ENCODE measurements at places on chromosomes 1 and 21. TPM values are rescaled to one million over a fixed set of nuclear protein-coding genes. Genes with fewer than 3 reads are reported as not detected.

DNA sequence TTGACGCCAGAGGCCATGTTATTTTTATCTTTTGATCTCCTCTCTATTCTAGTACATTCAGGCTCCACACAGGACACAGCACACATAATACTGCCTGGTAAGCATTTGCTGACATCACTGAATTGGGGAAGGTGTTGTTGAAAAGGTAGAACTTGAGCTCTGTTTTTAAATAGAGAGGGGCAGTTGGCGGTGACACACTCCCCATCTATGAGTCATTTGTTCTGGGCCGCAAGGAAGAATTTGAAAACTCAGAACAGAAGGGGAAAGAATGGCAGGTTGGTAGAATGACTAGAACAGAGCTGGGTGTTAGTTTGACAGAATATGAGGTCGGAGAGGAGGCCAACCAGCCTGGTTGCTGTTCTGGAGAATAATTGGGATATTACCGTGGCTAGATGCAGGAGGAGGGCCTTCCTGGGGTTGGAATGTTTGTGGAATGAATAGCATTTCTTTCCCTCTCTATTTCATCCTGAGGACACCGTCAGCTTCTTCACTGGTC, 52.1 kb upstream of the ERRFI1 start:
- DNase-seq, result no peak

DNA sequence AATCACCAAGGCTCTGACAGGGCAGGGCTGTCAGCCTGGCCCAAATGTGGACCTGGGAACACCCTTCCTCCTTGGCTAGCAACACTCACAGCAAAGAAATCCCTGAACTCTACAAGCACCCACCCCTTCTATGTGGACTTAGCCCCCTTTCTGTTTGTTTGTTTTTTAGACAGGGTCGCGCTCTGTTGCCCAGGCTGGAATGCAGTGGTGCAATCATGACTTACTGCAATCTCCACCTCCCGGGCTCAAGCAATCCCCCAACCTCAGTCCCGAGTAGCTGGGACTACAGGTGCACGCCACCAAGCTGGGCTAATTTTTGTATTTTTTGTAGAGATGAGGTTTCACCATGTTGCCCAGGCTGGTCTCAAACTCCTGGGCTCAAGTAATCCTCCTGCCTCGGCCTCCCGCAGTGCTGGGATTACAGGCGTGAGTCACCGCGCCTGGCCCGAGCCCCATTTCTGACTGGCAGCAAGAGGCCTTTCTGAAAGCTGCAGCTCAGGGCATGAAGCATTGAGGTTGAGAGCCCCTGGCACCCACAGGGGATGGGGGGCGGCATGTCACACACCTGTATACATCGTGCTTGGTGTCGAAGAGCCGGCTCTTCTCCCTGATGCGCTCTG, 16.2 kb downstream of the RIPK4 start:
- no peak for DNase-seq

DNA sequence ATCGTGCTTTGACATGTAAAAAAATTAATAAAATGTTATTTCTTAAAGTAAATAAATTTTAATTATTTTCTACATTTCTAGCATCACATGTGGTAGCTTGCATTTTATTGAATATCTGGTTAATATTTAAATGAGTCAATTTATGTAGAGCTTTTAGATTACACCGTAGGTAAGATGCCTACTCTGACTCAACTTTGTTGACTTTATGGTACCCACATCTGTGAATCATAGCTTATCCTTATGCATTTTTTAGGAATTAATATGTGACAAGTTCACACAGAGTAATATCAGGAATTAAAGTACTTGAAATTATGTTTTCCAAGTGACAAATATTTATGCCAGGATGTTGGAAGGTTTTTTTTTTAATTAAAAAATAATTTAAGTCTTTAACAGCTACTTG, 120.7 kb downstream of the LEPR start:
- DNase-seq, result no peak

GRCh38 chr1:38444311-38444710, 397.7 kb upstream of the POU3F1 start:
- DNase-seq, result no peak

DNA sequence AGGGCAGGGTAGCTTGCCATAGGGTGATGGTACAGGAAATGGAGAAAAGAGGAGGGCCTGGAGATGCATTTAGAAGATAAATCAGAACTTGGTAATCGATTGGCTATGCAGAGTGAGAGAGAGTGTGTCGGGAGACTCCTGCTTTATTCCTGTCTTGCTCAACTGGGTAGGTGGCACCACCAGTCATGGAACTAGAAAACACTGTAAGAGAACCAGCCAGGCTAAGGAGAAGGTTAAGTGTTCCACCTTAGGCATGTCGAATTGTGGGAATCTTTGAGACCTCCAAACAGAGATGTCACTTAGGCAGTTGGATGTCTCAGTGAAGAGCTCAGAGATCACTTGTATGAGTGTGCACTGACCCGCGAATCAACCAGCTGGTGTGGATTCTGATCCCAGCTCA, 28.7 kb upstream of the RD3 start:
- no peak for DNase-seq

DNA sequence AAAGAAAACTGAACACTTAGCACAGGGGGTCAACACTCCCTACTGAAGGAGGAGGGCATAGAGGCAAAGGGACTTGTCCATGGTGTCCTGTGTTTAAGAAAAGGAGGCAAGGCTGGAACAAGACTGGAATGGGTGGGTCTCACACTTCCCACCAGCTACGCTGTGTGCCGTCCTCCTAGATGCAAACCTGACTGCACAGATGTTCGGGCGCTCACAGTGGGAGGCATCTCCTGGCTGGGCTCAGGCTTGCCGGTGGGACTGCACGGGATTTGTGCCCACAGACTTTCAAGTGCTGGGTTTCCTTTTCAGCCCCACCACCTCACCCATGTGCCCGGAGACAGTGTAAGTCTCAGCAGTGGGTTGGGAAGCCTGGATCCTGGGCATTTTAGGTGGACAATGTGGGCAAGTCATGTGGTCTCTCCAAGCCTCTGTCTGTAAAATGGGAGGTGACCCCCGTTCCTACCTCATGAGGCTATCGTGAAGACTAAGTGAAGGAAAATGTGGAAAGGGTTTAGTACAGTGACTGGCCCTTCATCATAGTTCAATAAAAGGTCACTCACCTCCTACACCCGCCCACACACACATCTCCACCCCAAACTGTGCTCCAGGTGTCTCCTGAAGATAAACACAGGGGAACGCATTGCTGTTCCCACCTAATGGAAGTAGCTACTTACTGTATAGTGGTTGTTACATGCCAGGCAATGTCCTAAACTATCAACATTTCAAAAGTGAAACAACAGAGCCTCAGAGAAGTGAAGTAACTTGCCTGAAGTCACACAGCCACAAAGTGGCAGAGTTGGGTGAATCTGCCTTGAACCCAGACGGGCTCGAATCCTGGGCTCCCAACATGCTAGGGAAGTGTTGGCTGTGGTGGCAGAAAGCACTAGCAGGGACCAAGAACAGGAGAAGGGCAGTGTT, 36.0 kb downstream of the ATP1A1 start:
- DNase-seq, result no peak

DNA sequence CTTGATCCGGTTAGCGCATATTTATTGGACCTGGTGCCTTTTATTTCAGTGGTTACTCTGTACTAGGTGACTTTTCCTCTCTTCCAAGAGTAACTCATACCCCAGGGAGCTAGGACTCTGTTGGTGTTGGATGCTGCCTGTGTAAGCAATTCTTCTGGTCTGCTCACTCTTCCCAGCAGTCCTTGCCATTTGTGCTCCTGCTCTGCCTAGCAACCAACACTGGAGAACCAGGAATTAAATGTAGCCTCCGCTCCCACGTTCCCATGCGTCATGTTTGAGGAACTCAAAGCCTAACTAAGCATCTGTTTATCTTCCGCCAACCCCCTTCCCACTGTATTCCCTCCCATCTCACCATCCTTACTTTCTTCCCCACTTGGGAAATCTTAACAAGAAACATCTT, 65.7 kb upstream of the RAVER2 start:
- no peak for DNase-seq

CLCA4 gene
- 0.20 TPM for total RNA-seq

DNA sequence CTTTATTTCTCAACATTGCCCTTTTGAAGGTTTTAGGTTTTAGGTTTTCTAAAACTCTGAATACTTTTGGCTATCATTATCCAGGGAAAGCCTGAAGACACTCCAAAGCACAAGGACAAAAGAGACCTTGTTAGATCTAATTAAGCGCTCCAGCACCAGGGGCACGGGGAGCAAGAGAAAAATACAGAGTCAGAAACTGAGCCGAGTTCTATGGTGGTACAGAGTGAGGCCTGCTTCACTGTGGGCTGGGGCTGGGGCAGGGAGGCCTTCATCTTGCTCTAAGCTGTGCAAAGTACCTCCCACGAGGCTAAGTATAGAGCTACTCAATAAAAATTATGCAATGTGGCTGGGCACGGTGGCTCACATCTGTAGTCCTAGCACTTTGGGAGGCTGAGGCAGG, 19.7 kb upstream of the RAB4A start:
- DNase-seq, result no peak

DNA sequence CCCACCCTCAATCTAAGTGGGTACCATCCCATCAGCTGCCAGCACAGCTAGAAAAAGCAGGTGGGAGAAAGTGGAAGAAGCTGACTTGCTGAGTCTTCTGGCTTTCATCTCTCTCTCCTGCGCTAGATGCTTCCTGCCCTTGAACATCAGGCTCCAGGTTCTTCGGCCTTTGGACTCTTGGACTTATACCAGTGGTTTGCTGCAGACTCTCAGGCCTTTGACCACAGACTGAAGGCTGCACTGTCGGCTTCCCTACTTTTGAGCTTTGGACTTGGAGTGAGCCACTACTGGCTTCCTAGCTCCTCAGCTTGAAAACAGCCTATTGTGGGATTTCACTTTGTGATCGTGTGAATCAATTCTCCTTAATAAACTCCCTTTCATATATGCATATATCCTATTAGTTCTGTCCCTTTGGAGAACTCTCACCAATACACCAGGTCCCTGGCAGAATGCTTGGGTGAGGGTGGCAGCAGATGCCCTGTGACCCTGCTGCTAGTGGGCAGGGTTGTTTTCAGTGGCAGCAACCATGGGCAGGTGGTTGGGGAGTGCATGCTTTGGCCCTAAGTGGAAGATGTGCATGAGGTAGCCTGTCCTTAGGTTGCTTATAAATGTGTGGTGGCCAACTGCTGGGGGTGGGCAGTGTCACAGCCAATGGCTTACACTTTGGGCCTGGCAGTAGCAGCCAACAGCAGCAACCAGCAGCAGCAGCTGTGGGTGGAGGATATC, 10.8 kb upstream of the ADAM30 start:
- DNase-seq, result peak; percentile 72

DNA sequence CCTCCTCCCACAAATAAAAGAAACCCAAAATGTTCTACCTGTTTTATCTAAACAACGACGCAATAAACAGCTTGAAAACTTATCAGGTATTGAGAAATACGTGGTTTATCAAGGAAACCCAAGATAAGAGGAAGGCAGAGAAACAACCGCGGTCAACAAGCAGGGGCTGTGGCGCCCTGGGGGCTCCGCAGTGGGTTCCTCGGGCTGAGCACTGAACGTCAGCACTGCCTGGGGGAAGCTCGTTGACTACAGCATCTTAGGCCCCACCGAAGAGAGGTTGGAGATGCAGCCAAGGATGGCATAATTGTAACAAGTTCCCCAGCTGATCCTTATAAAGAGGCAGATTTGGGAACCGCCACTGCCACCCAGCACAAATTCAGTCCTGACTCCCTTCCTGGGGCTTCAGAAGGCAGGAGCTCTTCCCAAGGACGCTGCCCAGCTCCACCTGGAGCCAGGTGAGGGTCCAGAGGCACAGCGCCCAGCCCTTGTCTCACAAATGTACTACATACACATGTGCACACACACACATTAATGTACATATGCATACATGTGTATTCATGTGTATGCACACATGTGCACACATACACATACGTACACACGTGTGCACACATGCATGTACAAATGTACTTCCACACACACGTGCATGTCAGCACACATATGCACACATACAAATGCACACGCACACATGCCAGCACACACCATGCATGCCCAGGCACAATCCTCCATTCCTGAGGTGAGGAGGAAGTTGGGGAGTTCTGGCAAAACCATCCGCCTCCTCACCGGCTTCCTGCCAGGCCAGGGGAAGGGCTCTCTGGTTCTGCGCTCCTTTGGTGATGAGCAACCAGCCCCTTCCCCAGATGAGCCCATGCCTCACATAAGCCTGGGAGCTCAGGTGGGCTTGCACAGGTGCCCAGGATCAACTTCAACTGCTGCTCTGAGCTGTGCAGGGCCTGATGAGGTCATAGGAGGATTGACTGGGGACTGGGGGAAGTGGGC, 251.1 kb downstream of the NPHP4 start:
- DNase-seq, result no peak

- DNase-seq, result no peak
These were observed 74.3 kb upstream of the CD5L start for GRCh38 chr1:157915859-157916258.

GRCh38 chr1:115325874-115326273, 12.2 kb downstream of the NGF start:
- DNase-seq, result no peak

GRCh38 chr1:164770131-164770529, 211.1 kb downstream of the PBX1 start:
- no peak for DNase-seq

DNA sequence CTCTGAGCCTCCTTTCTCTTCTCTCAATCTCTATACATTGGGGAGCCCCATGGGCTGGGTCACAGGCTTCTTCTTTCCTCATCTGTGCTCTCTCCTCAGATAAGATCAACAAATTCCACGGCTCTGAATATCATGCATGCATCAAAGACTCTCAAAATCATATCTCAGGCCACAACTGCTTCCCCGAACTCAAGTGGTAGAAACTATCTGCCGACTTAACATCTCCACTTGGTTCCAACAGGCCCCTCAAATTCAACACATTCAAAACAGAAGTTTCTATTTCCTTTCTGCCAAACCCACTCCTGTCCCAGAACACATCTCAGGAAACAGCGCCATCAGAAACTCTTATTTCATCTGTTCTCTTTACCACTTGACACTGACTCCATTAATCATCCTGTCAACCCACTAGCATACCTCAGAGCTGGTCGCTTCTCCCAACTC, 16.7 kb downstream of the DDX59 start:
- no peak for DNase-seq

OR10K1 gene
- not detected for total RNA-seq

- no peak for DNase-seq
These were observed 15.1 kb downstream of the RNF223 start for GRCh38 chr1:1058921-1059493.

DNA sequence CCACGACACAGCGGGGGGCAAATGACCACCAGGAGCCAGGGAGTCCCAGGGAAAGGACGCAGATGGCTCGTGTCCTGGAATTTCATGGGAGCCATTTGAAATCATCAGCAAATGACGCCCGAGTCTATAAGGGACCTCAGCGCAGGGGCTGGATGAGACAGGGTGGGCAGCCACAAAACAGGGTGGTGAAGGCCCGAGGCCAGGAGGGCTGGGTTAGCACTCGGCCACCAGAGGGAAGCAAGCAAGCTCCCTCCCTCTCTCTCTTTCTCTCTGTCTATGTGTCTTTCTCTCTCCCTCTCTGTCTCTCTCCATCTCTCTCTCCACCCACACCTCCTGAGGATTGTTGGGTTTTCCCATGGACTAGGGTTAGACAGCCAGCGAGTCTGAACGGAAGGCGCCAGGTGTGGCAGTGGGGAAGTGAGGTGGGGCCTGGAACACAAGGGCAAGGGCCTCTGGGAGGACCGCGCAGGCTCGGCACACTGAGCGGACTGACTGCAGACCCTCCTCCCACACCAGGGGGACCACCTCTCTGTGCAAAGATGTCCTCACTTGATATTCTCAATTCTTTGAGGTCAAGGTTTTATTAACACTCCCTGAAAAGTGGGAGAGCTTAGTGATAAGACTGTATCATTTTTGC, 73.8 kb upstream of the TMPRSS2 start:
- no peak for DNase-seq

CFHR2 gene
- total RNA-seq, result not detected

All from mucosa of gallbladder (tissue), 1 donor.